ENCODE measurements at places on chromosomes 2 and 18.

- no peak for DNase-seq
These were observed 74.5 kb downstream of the CAB39 start for GRCh38 chr2:230787101-230787500.

- no peak for DNase-seq
These were observed 243.4 kb downstream of the TGIF1 start for GRCh38 chr18:3693410-3693809.

GRCh38 chr2:46460241-46460921, 19.0 kb upstream of the TMEM247 start:
- DNase-seq: no peak

- DNase-seq: no peak
These were observed 49.4 kb downstream of the NCKAP5 start for GRCh38 chr2:133518700-133519344.

DNA sequence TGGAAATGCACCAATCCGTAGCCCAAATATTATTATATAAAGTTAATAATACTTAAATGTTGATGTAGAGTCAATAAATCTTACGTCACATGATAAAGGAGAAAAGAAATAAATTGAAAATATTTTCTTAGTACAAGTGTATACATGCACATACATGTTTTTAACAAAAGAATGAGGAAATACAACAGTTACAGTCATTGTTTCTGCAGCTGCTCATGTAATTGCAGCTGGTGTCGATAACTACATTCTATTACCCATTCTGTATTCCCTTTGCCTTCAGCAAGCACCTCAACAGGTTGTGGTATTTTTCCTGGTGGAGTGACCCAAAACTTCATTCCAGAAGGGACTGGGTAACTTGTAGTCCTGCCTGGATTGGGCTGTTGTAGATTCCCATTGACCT, 377.8 kb upstream of the FSIP2 start:
- DNase-seq: no peak

- no peak for DNase-seq
These were observed 121.5 kb upstream of the RASGRP3 start for GRCh38 chr2:33354981-33355380.

DNA sequence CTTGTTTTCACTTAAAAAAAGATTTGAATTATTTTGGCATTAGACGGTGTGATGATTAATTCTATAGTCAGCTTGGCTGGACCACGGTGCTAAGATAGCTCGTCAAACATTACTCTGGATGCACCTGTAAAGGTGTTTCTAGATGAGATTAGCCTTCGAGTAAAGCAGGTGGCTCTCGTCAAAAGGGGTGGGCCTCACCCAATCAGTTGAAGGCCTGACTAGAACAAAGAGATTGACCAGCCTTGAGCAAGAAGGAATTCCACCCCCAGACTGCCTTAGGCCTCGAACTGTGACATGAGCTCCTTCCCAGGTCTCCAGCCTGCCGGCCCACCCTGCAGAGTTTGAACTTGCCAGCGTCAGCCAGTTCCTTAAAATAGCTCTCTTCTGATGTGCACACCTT, 73.4 kb downstream of the TWIST2 start:
- DNase-seq: no peak

- DNase-seq: no peak
These were observed 37.6 kb downstream of the TMEM131 start for GRCh38 chr2:97958184-97958583.

- DNase-seq: no peak
These were observed 249.4 kb upstream of the SOX11 start for GRCh38 chr2:5442736-5443135.

DNA sequence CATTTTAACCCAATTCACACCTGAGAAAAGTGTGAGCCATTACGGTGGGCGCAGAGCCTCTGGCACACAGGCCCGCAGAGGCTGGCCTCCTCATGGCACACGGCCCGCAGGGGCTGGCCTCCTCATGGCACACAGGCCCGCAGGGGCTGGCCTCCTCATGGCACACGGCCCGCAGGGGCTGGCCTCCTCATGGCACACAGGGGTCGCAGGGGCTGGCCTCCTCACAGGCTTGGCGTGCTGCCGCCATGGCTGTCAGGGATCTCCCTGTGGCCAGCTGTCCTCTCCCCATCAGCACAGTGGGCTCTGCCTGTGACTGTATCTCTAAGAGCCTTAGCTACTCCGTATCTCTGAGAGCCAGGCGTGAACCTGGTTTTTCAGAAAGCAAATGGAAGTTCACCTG, 24.6 kb downstream of the ANO7 start:
- no peak for DNase-seq

GRCh38 chr2:207334624-207335371, 169.1 kb upstream of the KLF7 start:
- no peak for DNase-seq

- DNase-seq: no peak
These were observed 331.3 kb downstream of the SS18 start for GRCh38 chr18:25759111-25759510.

DNA sequence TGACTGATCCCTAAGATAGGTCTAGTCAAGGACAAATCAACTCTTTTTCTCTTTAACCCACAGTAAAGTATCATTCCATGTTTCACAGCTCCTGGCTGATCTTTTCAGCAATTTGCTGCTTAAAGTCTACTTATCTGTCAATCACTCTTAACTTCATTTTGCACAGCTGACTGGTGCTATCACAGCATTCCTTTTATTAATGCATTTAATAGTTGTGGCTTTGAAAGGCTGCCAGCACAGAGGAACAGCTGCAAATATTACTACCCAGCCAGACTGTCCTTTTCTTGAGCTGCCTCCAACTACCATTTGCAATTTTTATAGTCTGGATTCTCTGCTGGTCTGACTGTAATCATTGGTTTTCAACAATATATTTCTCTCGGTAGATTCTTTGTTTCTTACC, 303.5 kb downstream of the STK39 start:
- DNase-seq: no peak

GRCh38 chr2:203437511-203437910, 97.6 kb downstream of the RAPH1 start:
- DNase-seq: no peak

DNA sequence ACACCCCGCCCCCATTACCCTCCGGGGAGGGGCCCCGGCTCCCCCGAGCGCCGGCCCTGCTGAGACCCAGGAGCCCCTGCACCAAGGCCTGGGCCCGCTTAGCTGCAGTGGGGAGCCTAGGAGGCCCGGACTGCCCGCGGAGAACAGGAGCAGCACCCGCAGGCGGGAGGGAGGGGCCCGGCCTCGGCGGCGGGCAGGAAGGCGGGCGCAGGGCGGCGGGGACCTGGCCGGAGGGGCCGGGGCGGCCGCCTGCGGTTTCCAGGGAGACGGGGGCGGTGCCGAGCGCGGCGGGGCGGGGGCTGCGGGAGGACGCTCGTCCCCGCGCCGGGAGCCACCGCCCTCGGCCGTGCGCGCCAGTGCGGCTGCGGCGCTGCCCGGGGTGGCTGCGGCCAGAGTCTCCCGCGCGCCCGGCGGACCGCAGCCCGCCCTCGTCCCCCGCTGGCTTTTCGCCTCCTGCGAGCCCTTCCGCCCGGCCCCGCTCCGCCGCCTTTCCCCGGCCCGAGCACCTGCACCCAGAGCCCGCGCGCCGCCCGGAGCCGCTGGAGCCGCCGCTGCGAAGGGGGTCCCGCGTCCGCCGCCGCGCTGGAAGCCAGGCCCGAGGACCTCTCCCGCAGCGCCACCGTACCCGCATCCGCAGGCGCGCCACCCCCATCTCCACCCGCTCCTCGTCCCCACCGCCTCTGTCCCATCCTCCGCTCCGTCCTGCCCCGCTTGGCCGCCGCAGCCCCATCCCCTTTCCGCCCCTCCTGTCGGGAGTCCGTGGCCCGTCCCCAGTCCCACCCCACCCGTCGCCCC, 17.2 kb downstream of the GPC1 start:
- no peak for DNase-seq

DNA sequence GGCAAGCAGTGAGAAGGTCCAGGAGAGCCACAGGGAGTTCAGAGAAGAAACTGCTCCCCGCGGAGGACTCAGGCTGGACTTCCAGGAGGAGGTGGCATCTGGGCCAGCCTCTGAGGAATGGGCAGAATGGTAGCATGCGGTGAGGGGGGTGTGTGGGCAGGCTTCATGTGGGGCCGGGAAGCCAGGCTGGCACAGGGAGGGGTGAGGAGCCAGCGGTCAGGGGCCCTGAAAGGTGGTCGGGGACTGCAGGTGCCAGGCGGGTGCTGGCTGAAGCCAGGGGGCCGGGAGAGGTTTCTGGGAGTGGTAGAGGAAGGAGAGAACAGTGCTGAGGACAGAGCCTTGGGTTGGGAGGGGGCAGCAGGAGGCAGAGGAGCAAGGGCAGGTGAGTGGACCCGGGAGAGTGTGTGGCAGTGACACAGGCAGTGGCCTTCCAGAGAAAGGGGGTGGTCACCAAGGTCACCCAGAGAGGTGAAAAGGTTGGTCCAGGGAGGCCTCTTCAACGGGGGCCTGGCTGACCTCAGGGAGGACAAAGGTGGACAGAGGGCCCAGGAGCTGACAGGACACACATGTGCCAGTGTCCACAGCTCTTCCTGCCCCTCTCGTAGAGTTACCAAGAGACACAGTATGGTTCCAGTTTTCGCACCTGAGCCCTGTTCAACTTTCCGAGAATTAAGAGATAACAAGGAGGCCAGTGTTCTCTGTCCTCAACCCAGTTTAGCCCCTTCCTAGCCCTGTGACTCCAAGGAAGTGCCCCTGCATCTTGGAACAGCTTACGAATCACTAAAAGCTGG, 101.2 kb upstream of the ASB18 start:
- DNase-seq: no peak

DNA sequence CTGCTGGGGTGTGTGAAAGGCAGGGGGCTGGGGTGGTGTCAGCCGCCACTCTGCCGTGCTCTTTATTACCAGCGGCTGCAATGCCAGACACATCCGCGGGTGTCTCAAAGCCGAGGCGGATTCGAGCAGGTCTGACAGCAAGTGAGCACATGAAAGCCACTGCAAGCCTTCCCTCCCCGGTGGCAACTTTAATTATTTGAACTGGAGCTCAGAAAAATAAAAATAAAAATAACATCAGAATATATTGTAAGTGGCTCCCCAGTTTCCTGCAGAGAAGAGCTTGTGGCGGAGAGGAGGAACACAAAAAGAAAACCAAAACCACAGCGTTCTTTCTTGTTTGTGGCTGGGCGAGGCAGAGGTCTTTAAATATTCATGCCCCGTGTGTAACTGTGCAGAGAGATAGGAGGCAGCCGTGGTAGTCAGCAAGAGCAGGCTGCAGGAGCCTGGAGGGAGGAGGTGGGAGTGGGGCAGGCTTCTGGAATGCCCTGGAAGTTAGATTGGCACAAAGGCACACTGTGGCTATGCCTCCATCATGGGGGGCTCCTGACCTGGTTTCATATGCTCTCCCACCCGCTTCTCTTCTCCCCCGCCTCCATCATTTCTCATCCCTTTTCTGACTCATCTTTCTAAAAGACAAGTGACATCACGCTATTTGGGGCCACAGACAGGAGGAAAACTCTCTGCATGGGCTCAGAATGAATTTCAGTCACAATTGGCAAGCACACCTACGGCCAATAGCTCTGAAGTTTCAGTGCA, 199.8 kb downstream of the CLIP4 start:
- peak; percentile 16 for DNase-seq

- DNase-seq: no peak
These were observed 2083.1 kb upstream of the PIK3C3 start for GRCh38 chr18:39871961-39872360.

DNA sequence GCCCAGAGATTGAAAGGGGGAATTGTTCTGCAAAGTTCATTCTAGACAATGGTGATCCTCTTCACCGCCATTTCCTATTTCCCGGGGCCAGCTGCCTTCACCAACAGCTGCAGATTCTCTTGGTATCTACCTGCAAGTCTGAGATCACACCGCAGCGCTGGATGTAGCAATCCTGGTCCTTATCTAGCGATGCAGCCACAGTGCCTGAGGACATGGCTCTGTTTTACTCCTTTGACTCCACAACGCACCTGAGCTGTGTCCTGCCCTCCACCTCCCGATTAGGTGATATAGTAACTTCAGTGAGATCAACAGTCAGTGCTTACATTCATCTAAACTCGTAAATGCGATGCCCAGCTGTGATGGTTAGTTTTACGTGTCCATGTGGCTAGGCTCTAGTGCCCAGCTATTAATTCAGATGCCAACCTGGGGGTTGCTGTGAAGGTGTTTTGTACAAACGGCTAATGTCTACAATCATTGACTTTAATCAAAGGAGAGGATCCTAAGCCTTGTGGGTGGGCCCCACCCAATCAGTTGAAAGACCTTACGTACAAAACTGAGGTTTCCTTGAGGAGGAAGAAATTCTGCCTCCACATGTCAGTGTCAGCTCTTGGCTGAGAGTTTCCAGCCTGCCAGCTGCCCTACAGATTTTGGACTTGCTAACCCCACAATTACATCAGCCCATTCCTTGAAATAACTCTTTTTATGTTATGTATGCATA, 189.8 kb downstream of the SH3BP4 start:
- DNase-seq: no peak

- no peak for DNase-seq
These were observed 175.5 kb downstream of the ZFP36L2 start for GRCh38 chr2:43050866-43051265.

GRCh38 chr2:157460897-157461296, 17.0 kb upstream of the CYTIP start:
- DNase-seq: no peak

DNA sequence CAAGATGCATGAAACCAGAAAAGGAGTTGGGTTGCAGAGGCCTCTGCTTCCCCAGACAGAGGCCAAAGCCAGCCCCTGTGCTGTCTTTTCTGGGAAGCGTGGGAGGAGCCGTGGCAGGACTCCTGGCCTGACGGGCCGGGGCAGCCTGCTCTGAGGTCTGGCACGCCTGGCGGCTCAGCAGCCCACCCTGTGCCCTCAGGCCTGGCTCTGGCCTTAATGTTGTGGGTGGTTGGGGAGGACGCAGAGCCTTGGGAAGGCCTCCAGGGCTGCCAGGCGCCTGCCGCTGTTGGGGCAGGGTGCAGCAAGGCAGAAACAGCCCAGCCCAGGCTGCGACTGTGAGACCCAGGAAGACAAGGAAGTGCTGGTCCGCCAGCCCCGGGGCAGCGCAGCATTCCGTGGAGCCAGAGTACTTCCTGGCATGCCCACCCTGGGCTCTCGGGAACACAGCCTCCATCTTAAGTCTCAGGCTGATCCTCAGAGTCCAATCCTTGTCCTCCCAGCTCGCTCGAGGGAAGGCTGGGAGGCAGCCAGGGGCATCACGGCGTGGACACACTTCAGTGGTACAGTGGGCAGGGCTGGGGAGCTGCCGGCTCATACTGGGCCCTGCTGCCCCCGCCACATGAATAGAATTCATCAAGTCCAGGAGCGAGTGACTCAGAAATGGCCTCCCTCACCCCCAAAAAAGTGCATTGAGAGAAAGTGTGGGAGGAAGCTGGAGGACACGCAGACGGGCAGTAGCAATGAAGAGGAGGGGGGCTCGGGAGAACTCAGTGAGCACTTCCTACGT, 72.6 kb downstream of the EMX1 start:
- DNase-seq: no peak

Data from activated CD4-positive, CD25-positive, alpha-beta regulatory T cell treated with anti-CD3 and anti-CD28 coated beads, Interleukin-2, amount 50 U/mL, for 16 hours (primary cell).